ENCODE measurements at places on chromosomes 7 and 10.

DNA sequence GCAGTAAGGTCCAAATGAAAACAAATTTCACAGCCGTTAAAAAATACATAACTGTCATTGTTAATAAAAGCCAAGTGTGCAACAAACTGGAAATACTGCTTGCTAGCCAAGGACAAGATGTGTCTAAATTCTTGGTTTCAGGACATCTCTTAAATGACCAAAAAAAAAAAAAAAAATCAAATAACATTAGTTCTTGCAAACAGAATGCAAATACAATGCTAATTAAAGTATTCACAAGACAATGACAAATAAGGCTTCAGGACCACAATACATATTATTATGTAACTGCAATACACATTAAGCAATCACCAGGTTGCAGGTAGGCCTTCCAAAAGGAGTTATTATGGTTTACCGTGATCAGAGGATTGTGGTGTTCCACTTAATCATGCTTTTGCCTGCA, 3.6 kb downstream of the ARHGAP21 start:
- no peak for DNase-seq

DNA sequence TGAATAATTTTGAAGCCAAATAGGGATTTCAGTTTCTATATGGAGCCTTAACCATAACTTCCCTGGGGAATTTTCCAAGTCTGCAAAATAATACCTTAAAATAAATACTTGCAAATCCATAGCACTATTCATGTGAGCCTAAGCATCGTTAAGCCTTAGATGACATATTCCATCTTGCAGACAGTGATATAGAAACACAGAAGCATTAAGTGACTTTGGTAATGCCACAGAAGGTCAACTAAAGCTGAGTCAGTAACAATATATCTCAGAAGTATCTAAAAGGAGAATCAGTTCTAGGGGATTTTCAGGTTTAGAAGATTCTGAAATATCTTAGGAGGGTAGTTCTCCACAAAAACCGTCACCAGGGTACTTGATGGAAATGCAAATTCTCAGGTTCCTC, 163.4 kb upstream of the COL1A2 start:
- no peak for DNase-seq

- no peak for DNase-seq
Measured at GRCh38 chr7:4996696-4997222, 37.8 kb upstream of the MMD2 start.

GRCh38 chr7:39349452-39350123, 216.6 kb upstream of the YAE1 start:
- DNase-seq, result no peak

DNA sequence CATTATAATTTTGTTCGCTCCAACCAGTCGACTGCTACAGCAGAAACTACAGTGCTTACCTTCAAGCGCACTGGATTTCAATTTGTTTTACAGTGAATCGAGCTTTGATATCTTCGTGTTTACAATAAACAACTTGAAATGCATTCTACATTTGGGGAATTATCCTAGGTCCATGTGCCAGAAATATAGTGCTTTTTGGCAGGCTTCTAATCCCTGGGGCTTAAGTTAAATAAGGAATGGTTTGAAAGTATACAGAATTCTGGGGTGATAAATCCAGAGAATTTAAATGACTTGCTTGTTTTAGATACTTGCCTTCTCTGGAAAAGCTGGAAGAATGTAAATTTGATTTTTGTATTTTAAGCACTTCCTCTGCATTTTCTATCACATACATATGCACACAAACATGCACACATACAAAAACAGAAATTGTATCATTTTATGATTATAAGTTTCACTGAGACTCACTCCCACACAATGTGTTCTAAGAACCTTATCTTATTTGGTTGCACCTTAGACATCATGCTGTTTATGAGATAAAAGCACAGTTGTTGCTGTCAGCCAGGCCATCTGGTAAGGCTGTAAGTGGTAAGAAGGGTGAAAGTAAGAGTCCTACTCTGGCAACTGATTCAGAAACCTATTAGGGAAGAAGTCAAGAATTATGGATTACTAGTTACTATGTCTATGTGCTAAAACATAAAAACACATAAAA, 347.2 kb upstream of the KCND2 start:
- no peak for DNase-seq
